Upper lobe of left lung (tissue), 6 donors: ENCODE measurements at places on chromosomes 4 and X.

DNA sequence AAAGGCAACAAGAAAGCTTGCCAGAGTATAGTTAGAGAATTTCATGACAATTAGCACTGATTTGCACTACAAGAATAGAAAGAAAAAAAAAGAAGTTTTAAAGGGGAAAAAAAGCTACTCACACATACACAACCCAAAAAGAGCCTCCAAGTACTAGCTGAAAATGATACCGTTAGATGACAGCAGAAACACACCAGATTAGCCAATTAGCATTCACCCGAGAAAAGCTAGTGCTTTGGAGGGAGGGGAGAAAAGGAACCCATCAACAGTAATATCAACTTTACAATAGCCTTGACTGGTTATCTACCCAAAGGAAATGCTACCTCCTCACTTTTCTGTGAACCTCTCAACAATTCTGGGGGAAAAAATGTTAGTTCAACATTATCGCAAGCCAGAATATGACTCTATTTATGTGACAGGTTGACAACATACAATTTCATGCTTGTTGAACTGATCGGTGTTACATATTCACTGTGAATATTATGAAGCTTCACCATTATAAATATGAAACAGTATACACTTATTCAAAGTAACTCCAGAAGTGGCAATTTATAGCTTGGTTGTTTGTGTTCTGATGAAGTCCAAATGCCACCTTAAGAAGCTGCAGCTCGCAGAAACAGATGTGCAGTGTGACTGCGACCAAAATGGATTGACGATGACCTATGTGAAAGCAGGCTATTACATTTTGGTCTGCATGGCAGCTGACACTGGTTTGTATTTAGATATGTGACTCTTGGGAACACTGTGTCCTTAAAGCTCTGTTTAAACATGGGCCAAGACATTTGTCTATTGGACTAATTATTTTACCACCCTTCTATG is 15.9 kb downstream of the PPARGC1A start:
- H3K27me3 ChIP-seq = no peaks in the 10 kb centered on the region
- no peak for DNase-seq
- H3K4me1 ChIP-seq = no peaks in the 10 kb centered on the region

- no peak overlapping the region for H3K4me3 ChIP-seq
- DNase-seq = no peak
These were observed 13.6 kb downstream of the RNF212 start for GRCh38 chr4:1099684-1100335.

DNA sequence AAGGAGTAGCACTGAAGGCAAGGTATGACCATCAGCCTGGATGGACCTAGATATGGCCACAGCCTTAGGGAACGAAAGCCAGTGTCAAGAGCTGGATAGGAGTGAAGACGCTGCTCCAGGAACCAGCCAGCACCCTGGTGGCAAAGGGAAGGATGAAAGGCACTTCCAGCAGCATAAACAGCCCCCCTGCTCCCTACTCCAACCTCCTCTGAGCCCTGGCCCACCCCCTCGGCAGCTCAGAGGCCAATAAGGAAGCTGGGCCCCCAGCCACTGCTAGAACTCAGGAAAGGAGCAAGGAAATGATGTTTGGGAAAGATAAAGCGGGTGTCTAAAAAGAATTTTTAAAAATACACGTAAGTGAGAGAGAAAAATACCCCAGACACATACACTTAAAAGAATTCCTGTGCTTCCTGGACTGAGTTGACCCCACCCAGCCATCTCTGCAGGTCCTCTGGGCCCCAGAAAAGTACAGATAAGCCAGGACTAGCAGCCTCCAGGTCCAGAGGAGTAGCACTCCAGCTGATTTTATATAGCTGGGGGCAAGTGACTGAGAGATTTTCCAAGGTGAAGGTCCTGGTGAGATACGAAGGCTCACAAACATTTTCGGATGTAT is 170.4 kb downstream of the SHROOM4 start:
- H3K4me1 ChIP-seq = no peaks in the 10 kb centered on the region
- H3K4me3 ChIP-seq = peak overlapping the region; percentile 49
- no peak for DNase-seq
- no peaks in the 10 kb centered on the region for H3K36me3 ChIP-seq
- H3K27ac ChIP-seq = peak overlapping the region; percentile 52

- H3K27me3 ChIP-seq = no peaks in the 10 kb centered on the region
- no peak overlapping the region for H3K4me3 ChIP-seq
- no peak overlapping the region for H3K27ac ChIP-seq
- H3K4me1 ChIP-seq = no peaks in the 10 kb centered on the region
- no peaks in the 10 kb centered on the region for H3K36me3 ChIP-seq
These were observed 91.7 kb upstream of the PHOX2B start for GRCh38 chr4:41839916-41840854.

- no peaks in the 10 kb centered on the region for H3K36me3 ChIP-seq
- H3K27ac ChIP-seq = no peak overlapping the region
- no peaks in the 10 kb centered on the region for H3K27me3 ChIP-seq
- H3K4me1 ChIP-seq = peaks cover 3% of the 10 kb centered on the region
- peak; percentile 53 for DNase-seq
These were observed 863 bp upstream of the RAB33A start for GRCh38 chrX:130170752-130171445.

DNA sequence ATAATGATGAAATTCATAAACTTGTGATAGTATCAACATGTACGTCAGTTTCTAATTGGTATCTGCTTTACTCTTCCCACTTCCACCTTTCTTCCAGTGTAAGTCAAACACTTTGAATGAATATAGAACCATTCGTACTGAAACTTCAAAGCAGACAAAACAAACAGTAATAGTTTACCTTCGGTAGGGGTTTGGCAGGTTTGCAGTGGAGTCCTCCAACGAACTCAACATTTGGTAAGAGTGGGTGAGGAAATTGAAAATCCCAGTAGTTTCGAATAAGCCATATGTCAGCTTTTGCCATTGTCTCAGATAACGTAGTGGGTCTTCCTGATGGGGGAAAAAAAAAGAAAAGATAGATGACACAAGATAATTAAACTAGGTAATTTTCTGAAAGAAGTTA is 2.2 kb downstream of the UGT2B4 start:
- no peaks in the 10 kb centered on the region for H3K27me3 ChIP-seq
- no peak overlapping the region for H3K4me3 ChIP-seq
- no peak for DNase-seq
- H3K27ac ChIP-seq = no peak overlapping the region
- H3K36me3 ChIP-seq = no peaks in the 10 kb centered on the region
- no peaks in the 10 kb centered on the region for H3K4me1 ChIP-seq

DNA sequence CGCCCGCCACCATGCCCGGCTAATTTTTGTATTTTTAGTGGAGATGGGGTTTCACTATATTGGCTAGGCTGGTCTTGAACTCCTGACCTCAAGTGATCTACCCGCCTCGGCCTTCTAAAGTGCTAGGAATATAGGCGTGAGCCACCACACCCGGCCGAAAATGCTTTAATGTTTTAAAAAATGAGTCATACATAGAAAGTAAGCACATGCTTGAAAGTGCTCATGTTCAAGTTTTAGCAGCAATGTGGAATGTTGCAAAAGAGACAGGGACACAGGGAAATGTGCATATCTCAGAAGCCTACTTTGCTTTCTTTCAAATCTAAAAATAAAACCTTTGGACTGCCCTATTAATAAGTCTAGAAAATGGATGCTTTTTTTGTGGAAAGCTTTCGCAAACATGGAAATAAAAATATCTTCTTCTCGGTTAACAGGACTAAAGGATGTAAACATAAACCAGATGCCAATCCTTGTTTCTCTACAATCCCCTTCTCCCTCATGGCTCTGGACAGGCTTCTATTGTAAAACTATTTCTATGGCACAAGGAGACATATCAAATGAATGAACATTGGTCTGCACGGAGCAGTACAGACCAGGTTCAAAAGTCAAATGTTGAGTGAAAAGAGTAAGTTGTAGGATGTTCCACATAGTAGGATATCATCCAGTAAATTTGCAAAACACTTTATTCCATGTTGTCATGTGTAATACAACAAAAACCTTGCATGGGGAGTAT is 15.0 kb downstream of the MECP2 start:
- H3K4me1 ChIP-seq = peaks cover 10% of the 10 kb centered on the region
- peak; percentile 40 for DNase-seq
- H3K4me3 ChIP-seq = no peak overlapping the region
- no peaks in the 10 kb centered on the region for H3K36me3 ChIP-seq
- H3K27ac ChIP-seq = peak overlapping the region; percentile 44

GRCh38 chrX:21438792-21439191 is 64.6 kb downstream of the CNKSR2 start:
- no peaks in the 10 kb centered on the region for H3K27me3 ChIP-seq
- H3K36me3 ChIP-seq = no peaks in the 10 kb centered on the region
- DNase-seq = no peak
- no peaks in the 10 kb centered on the region for H3K4me1 ChIP-seq

DNA sequence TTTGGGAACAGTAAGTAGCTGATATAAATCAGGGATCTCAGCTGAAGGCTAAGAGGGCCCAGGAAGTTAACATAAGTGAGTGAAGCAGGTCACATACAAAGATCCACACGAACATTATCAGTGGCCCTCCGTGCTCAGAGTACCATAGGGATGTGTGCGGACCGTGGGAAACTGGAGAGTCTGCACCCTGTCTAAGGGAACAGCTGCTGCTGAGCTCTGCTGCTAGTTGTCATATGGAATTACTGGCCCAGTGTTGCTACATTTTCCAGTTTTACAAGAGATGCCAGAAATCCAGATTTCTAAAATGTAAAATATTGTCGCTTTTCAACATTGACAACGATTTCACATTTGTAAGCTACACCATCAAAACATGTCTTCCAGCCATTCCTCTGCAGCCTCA is 90.5 kb downstream of the RTL5 start:
- peaks cover 9% of the 10 kb centered on the region for H3K4me1 ChIP-seq
- H3K36me3 ChIP-seq = no peaks in the 10 kb centered on the region
- DNase-seq = no peak
- no peak overlapping the region for H3K27ac ChIP-seq

DNA sequence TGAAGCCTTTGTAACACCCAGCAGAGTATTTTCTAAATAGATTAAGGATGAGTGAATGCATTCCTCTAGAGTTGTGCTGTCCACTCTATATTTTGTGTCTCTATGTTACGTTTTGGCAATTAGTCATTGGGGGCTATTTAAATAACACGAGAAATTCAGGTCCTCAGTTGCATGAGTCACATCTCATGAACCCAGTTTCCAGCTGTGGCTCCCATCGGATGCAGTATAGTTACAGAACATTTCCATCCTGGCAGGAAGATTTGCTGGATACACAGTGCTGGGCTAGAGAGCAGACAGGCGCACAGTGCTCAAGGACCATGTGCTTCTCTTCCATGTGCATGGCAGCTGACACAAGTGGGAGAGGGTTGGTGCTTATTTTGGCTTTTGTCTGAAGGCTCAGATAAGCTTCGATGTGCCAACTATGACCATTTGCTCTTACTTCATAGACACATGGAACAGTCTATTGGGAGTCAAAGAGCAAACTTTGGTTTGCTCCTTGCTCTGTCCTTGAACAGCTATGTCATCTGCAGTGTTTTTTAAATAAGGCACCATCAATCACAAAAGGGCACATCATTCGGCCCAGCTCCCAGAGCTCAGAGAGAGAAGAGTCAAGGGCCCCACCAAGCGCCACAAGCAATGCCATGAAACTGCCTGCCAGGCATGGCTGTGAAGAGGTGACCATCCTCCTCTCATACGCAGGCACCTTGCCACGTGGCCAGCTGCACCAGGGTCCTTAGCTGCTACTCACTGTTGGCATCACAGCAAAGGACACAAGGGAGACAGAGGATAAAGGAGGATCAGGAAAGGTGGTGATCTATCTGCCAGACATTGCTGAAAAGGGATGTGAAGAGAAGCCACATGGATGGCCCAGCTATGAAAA is 8.1 kb upstream of the STS start:
- no peak overlapping the region for H3K27ac ChIP-seq
- H3K36me3 ChIP-seq = no peaks in the 10 kb centered on the region
- H3K27me3 ChIP-seq = no peaks in the 10 kb centered on the region
- no peak overlapping the region for H3K4me3 ChIP-seq
- DNase-seq = no peak
- no peaks in the 10 kb centered on the region for H3K4me1 ChIP-seq

- no peaks in the 10 kb centered on the region for H3K27me3 ChIP-seq
- DNase-seq = no peak
- no peak overlapping the region for H3K4me3 ChIP-seq
- no peaks in the 10 kb centered on the region for H3K36me3 ChIP-seq
- H3K27ac ChIP-seq = no peak overlapping the region
These were observed 101.0 kb downstream of the PAPSS1 start for GRCh38 chr4:107619066-107619465.

GRCh38 chr4:128649575-128650205 is 159.8 kb upstream of the JADE1 start:
- H3K27ac ChIP-seq = no peak overlapping the region
- no peaks in the 10 kb centered on the region for H3K27me3 ChIP-seq
- H3K4me1 ChIP-seq = no peaks in the 10 kb centered on the region
- H3K36me3 ChIP-seq = no peaks in the 10 kb centered on the region
- DNase-seq = no peak
- H3K4me3 ChIP-seq = no peak overlapping the region

DNA sequence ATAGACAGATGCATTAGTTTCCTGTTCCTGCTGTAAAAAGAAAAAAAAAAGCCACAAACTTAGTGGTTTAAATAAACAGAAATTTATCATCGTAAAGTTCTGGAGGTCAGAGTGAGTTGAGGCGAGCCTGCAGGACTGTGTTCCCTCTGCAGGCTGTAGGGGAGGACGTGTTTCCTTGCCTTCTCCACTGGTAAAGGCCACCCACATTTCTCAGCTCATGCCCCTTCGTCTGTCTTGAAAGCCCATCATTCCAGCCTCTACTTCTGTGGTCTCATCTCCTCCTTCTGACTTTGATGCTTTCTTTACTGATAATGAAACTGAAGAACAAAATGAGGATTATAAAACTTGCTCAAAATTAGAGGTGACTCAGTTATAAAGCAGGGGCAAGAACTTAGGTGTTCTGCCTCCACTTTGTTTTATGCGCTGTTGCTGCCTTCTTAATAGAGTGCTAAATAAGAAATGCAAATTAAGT is 143.0 kb downstream of the STIM2 start:
- no peak overlapping the region for H3K4me3 ChIP-seq
- no peaks in the 10 kb centered on the region for H3K27me3 ChIP-seq
- no peak overlapping the region for H3K27ac ChIP-seq
- H3K36me3 ChIP-seq = no peaks in the 10 kb centered on the region

DNA sequence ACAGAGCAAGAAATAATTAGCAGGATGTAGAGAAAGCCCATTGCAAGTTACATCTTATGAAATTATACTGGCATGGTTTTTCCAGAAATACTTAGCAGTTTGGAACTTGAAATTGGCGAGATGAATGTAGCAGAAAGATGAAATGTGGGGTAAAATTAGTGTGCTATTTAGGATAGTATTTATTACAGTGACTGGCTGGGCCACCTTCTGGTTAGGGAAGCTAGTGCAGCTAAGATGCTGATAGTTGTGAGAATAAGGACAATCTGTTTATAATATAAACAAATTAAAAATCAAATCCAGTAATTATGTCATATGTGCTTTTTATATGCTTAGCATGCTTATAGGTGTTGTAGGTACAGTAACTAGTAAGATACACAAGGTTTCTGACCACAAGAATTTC is 74.8 kb downstream of the IL15 start:
- H3K27me3 ChIP-seq = no peaks in the 10 kb centered on the region
- H3K4me1 ChIP-seq = no peaks in the 10 kb centered on the region

GRCh38 chrX:39946822-39947221 is 150.9 kb downstream of the BCOR start:
- no peak for DNase-seq
- H3K4me3 ChIP-seq = no peak overlapping the region
- H3K4me1 ChIP-seq = no peaks in the 10 kb centered on the region
- H3K27me3 ChIP-seq = no peaks in the 10 kb centered on the region
